NCI-H510A treated with DMSO at 0.1 percent for 48 hours (cell line): ENCODE measurements at places on chromosomes 11 and 22.
A peak's percentile ranks its signal among the peaks of the same experiment; 100 is the strongest.

GRCh38 chr11:28296426-28296825 is 188.2 kb downstream of the METTL15 start:
- DNase-seq = no peak

DNA sequence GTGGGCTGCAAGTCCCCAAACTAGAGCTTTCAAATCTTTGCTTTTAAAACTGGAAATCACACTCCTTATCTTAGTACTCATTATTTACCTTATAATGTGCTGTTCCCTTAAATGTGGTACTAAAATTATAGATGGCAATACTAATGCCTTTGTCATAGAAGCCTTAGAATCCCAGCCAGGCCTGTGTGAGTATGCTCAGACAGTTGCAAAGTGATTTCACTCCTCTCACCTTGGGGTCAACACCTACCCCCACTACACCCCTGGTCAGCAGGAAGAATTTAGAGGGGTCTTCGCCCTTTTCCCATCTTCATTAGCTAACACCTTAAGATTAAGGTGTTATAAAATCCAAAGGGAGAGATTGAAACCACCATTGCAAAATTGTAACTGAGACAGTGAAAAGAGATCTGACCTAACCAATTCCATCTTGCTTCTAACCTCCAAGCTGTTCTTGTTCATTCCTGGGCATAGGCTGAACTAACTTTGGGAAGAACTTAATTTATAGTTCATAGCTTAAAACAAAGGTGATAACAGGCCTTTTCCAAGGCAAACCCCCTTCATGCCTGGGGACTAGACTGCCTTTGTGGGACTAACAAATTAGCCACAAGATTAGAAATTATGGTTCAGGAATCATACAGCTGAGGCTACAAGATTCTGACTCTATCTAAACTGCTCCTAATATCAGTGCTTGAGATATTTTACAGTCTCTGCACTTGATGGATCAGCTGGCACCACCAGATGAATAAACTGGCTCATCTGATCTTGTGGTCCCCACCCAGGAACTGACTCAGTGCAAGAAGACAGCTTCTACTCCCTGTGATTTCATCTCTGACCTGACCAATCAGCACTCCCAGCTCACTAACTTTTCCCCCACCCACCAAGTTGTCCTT is 10.4 kb upstream of the MRPL17 start:
- DNase-seq = no peak

GRCh38 chr11:4677948-4678347 is 19.7 kb downstream of the OR51E2 start:
- peak; percentile 95 for DNase-seq

GRCh38 chr11:133082453-133082781 is 449.9 kb downstream of the OPCML start:
- DNase-seq = no peak

GRCh38 chr11:15307619-15308024 is 192.9 kb downstream of the INSC start:
- DNase-seq = peak; percentile 26

- no peak for DNase-seq
Observed at GRCh38 chr11:86301742-86302091, 323 bp upstream of the HIKESHI start.

- no peak for DNase-seq
Observed at GRCh38 chr11:96145163-96145585, 197.8 kb downstream of the MAML2 start.

DNA sequence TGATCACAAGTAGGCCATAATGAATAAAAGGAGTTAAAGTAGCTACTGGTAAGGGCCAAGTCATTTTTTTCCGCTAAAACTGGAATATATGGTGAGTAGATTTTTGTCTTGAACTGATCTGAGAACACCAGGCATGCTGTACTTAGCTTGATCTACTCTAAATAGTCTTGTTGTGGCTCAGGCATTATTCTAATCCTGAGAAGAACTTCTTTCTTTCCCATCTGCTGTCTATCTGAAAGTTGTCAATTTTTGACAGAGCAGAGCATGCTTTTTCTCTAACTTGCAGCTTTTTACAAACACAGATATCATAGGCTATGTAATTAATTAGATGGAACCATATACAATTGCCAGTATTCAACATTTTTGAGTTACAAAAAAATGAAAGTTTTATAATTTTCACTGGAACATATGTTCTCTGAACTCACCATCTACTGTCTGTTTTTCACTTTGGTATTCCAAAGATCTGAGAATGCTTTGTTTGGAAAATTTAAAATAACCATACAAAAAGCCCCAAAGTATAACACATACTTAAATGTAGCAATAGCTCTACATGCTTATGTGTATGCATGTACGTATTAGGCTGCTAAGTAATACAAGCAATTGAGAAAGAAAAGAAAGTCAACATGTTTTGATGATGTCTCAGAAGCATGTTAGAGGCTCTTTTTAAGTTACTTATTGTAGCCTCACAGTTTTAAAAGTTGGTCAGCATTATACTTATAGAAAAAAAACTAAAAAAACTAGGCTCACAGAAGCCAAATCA is 542.7 kb upstream of the LUZP2 start:
- DNase-seq = no peak

- DNase-seq = no peak
Observed at GRCh38 chr11:65506290-65506771, 7.5 kb downstream of the MALAT1 start.

- no peak for DNase-seq
Observed at GRCh38 chr11:70270877-70271648, 573 bp downstream of the PPFIA1 start.

- no peak for DNase-seq
Observed at GRCh38 chr11:69211920-69212797, 56.4 kb downstream of the SMIM38 start.

DNA sequence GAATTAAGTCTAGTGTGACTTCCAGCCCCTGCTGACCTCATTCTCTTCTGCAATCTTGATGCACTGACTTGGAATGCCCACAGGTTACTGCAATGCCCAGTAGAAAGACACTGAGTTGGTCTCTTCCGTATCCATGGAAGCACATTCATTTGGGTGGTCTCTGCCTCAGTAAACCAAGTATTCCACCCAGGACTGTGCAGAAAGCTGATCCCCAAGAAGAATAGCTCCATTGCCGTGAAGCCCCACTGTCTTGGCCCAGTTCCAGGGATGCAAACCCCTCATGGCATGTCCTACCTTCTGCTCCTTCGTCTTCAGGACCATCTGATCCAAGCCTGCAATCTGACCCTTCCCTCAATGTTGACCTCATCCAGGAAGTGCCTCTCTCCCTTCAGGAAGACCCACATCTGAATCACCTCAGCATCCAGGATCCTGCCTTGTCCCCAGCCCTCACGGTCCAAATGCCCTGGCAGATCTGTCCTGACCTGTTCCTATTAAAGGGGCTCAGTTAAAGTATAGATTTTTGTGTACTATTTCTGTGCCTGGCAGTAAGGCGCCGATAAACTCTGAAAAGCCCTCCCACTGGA is 425.8 kb downstream of the SOX6 start:
- no peak for DNase-seq

- no peak for DNase-seq
Observed at GRCh38 chr11:118169300-118170140, 6.9 kb downstream of the SCN2B start.

DNA sequence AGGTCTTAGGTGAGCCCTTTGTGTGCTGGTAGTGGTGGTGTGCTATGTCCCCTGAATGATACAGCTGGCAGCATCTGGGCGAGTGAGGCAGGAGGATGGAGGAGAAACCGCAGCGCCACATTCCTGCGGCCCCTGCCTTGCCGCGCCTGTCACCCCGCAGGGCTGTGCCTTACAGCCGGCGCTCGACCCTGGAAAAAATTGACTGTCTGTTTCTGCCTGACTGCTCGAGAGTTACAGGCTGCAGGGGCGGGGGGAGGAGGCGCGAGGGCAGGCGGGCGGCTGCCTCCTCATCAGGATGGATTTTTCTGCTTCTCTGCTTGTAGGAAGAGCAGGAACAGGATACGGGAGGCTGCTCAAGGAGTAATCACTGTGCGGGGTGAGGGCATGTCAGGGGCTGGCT is 443.4 kb downstream of the MIAT start:
- peak; percentile 33 for DNase-seq

DNA sequence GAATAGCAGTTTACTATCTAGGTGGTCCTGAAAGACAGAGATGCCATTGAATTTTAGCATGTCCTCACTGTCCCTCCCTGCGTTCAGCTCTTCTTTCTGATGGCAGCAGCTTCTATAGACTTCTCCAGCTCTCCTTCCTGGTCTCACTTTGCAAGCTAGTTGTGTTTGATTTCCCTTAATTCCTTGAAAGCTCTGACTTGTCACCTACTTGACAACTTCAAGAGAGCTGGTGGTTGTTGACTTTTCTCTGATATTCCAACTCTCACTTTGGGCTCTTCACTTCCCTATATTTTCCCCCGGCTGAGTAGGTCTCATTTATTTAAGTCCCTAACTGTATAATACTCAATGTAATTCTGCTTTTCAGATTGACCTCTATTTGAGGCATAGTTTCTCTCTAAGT is 1825.0 kb upstream of the RAG2 start:
- no peak for DNase-seq

GRCh38 chr11:28123151-28123581 is 15.0 kb downstream of the METTL15 start:
- DNase-seq = no peak

GRCh38 chr11:125079151-125079877 is 16.2 kb downstream of the SLC37A2 start:
- DNase-seq = no peak

GRCh38 chr11:65459552-65459951 is 37.0 kb downstream of the NEAT1 start:
- DNase-seq = no peak

DNA sequence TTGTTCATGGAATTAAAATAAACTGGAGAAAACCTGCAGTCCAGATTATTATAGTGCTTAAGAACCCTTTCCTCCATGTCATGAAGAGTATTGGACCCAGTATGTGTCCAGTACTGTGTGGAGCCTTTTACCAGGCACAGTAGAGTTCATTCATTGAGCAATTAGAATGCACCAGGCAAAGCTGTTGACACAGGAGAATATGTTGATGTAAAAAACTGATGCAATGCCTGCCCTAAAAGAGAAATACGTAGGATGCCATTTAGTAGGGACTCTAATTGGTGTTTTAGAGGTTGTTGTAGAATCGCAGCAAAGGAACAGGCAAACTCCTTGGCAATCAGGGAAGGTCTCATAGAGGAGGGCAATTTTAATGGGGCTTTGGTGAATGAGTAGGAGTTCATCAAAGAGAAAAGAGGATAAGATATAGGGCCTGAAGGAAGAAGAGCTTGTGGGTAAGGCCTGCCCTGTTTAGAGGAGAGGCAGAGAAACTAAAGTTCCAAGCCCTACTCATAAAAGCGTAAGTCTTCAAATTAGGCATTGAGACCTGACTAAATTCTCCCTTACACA is 126.4 kb downstream of the SEZ6L start:
- DNase-seq = no peak

- no peak for DNase-seq
Observed at GRCh38 chr11:73338279-73338678, 30.2 kb downstream of the ARHGEF17 start.

- DNase-seq = no peak
Observed at GRCh38 chr22:22565981-22566380, 6.9 kb upstream of the PRAME start.

DNA sequence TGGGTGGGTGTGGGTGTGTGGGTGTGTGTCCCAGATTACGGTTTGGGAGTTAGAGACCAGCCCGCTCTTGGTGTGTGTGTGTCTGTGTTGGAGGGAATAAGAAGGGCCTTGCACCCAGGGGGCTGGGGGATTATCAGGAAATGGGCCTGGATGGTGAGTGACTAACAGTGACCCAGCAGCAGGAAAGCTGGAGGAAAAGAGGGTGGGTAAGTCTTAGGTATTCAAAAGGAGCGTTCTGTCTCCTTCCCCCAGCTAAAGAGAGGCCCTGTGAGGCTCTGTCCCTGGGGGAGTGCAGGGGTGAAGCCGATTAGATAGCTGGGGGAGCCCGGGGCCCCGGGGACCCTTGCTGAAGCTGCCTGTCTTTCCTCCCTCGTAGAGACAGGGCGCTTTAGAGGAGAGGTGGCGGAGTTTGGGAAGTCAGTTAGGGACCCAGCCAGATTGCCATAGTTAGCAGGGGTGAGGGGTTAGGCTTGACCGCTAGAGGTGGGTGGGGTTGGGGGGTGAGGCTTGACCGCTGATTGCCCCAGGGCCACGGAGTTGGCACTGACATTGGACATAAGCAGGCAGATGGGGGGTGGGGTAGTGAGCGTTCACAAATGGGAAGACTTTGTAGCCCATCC is 1.5 kb downstream of the OAF start:
- no peak for DNase-seq

GRCh38 chr11:123170929-123171328 is 24.1 kb downstream of the CLMP start:
- DNase-seq = no peak

GRCh38 chr22:28381429-28382167 is 298.0 kb downstream of the TTC28 start:
- DNase-seq = no peak
